ENCODE measurements at places on chromosomes 1 and 21. TPM values are rescaled to one million over a fixed set of nuclear protein-coding genes. Genes with fewer than 3 reads are reported as not detected.

- no peaks in the 10 kb centered on the region for H3K4me1 ChIP-seq
- no peak overlapping the region for H3K27ac ChIP-seq
- DNase-seq: no peak
Observed at GRCh38 chr1:206841609-206842323, 23.7 kb upstream of the IL20 start.

GRCh38 chr1:208107425-208108212 is 136.6 kb downstream of the PLXNA2 start:
- no peak overlapping the region for H3K4me3 ChIP-seq
- no peak overlapping the region for H3K27ac ChIP-seq
- H3K4me1 ChIP-seq: no peaks in the 10 kb centered on the region
- no peaks in the 10 kb centered on the region for H3K36me3 ChIP-seq

DNA sequence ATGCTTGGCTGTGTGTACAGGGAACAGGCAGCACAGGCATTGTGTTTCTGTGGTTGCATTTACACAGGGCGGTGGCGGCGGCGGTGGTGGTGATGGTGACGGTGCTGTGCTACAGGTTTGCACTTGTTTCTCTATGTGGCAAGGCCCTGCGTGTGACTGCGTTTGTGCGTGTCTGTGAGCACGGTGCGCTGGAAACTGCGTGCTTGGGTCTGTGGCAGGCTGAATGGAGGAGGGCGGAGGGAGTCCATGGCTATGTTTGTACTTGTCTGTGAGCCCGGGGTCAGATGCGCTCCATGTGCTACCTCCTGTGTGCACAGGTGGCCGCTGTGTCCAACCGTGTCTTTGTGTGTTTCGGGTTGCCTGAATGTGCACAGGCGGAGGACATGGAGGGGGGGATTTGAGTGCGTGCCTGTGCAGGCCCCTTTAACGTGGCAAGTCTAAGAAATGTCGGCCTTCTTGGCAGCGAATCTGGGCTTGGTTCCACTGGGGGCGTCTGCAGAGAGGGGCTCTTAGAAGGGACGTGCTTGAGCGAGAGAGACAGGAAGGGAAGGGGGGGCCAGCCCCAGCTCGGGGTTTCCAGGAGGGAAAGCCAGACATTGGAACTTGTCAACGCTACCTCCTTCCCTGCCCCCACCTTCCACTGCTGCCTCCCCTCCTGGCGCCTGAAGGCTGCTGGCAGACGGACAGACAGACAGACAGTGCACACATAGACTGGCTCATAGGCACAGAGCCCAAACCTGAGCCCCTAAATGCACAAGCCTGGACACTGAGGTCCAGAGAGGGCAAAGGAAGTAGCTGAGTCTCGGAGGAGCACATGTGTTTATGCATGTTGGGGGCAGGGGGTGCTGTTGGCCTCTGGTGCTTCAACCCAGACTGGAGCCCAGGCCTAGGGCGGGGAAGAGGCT is 32.7 kb upstream of the WASF2 start:
- no peak overlapping the region for H3K27ac ChIP-seq
- H3K27me3 ChIP-seq: no peaks in the 10 kb centered on the region
- H3K36me3 ChIP-seq: no peaks in the 10 kb centered on the region
- no peak overlapping the region for H3K4me3 ChIP-seq

DNA sequence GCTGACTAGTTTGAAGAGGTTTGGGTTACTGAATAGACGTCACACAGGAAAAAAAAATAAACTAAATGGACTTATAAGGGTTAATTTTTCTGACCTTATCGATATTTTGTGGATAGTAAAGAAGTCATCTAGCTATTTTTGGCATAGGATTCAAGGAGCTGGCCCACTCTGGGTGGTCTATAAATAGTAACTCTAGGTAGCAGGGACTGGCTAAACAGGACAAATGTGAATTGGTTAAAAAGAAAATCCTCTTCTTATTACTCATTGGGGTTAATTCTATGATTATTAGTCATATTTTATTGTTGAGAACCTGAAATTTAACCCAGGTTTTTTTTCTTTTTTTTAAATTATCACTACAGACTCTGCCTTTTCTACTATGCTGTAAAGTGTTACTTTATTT is 61.7 kb downstream of the ATF6 start:
- H3K4me3 ChIP-seq: no peak overlapping the region
- no peaks in the 10 kb centered on the region for H3K36me3 ChIP-seq
- H3K4me1 ChIP-seq: no peaks in the 10 kb centered on the region
- DNase-seq: no peak
- H3K27me3 ChIP-seq: no peaks in the 10 kb centered on the region
- no peak overlapping the region for H3K27ac ChIP-seq

DNA sequence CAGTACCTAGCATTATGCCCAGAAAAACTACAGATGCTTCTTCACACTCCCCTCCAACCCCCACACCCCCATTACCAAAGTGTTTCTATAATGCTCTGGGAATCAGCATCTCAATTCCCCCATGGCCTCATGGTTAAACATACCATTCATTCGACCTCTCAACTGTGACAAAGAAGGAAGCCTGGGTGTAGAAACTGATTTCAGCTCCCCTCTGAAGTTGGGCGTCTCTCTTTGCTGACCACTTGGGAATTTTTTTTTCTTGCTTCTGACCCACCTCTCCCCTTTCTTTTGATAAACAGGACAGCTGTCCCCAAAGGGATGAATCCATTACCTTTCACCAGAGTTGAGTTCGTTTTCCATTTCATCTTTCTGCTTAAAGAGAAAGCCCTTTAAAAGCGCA is 116.4 kb upstream of the HOOK1 start:
- peaks cover 1% of the 10 kb centered on the region for H3K36me3 ChIP-seq
- no peak overlapping the region for H3K27ac ChIP-seq
- peaks cover 7% of the 10 kb centered on the region for H3K4me1 ChIP-seq

- no peaks in the 10 kb centered on the region for H3K4me1 ChIP-seq
- DNase-seq: peak; percentile 80
- no peaks in the 10 kb centered on the region for H3K27me3 ChIP-seq
- H3K27ac ChIP-seq: no peak overlapping the region
- H3K4me3 ChIP-seq: peak overlapping the region; percentile 84
Observed at GRCh38 chr1:21175324-21175669, 1.4 kb downstream of the EIF4G3 start.

GRCh38 chr1:212611000-212611948 is 2.7 kb downstream of the ATF3 start:
- no peak overlapping the region for H3K27ac ChIP-seq
- no peak for DNase-seq
- H3K4me3 ChIP-seq: no peak overlapping the region
- H3K27me3 ChIP-seq: no peaks in the 10 kb centered on the region

DNA sequence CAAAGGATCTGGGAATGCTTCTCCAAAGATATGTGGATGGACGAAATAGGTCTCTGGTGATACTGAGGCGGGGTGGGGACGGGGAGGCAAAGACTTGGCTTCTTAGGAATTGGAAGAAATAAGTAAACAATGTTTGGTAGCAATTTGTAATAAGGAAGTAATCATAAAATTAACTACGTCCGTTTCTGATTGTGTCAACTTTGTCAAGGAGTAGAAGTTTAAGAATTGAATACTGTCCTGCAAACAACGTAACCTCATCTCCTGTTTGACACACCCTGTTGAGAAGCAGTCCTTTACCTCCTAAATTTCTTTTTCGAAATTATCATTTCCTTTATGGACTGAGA is 471 bp downstream of the POLR3C start:
- H3K27ac ChIP-seq: peak overlapping the region; percentile 69
- DNase-seq: no peak
- H3K27me3 ChIP-seq: no peaks in the 10 kb centered on the region
- peak overlapping the region; percentile 52 for H3K4me3 ChIP-seq
- H3K4me1 ChIP-seq: no peaks in the 10 kb centered on the region

- no peaks in the 10 kb centered on the region for H3K36me3 ChIP-seq
- H3K27me3 ChIP-seq: no peaks in the 10 kb centered on the region
- H3K4me1 ChIP-seq: peaks cover 4% of the 10 kb centered on the region
- H3K27ac ChIP-seq: peak overlapping the region; percentile 44
Observed at GRCh38 chr21:38503583-38503982, 5.3 kb upstream of the ERG start.

GRCh38 chr1:195851016-195851601 is 757.1 kb downstream of the KCNT2 start:
- H3K4me1 ChIP-seq: no peaks in the 10 kb centered on the region
- no peak overlapping the region for H3K27ac ChIP-seq
- DNase-seq: no peak
- no peaks in the 10 kb centered on the region for H3K36me3 ChIP-seq
- H3K4me3 ChIP-seq: no peak overlapping the region

DNA sequence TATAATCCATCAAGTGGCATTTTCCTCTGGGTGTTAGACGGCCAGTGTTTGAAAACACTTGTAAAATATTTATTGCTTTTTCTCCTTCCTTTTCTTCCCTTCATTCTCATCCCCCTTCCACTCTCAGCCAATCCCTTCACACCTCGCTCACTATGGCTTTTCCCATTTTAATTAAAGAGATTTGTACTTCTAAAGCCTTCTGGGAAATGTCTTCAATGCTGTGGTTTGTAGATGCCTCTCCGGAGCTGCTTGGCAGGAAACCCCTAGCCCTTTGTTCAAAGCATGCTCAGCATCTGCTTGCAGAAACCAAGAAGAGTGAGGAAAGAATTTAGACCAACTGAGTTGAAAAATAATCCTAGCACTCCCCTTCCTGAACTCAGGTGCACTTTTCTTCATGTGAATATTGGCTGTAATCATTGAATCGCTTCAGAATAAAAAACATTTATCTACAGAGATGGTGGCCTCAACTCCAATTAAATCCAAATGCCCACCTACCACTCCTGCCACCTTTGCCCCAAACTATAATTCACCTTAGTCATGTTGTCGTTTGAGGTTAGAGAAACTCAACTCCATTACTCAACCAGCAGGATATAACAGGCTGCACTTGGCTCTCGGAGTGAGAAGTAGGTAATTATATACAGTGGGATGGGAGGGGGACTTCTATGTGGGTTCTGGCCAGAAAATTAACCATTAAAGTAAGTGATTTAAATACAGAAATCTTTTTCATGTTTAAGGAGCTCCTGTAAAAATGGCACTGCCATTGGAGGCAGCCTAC is 659.4 kb upstream of the CAMK1G start:
- H3K27ac ChIP-seq: no peak overlapping the region
- DNase-seq: no peak
- no peaks in the 10 kb centered on the region for H3K36me3 ChIP-seq
- H3K27me3 ChIP-seq: no peaks in the 10 kb centered on the region
- no peaks in the 10 kb centered on the region for H3K4me1 ChIP-seq
- H3K4me3 ChIP-seq: no peak overlapping the region

- no peak overlapping the region for H3K27ac ChIP-seq
- peaks cover 1% of the 10 kb centered on the region for H3K36me3 ChIP-seq
- H3K27me3 ChIP-seq: no peaks in the 10 kb centered on the region
- H3K4me3 ChIP-seq: no peak overlapping the region
- DNase-seq: peak; percentile 17
Observed at GRCh38 chr21:41802198-41802584, 35.3 kb upstream of the RIPK4 start.

DNA sequence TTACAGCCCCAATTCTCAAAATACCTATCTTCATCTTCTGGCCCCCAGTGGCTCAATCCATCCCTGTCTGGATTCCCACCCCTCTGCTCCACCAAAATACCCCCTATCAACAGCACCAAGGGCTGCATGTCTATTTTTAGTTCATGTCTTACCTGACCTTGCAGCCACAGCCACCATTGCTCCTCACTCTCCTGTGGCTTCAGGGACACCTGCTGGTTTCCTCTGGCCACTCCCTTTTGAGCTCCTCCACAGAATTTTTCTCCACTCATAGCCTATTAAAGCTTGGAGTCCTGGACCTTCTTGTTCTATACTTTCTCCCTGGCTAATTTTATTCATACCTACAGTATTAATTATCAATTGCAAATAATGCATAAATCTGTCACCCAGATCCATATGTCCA is 125.3 kb upstream of the NGF start:
- no peaks in the 10 kb centered on the region for H3K36me3 ChIP-seq
- H3K4me1 ChIP-seq: no peaks in the 10 kb centered on the region
- H3K27me3 ChIP-seq: no peaks in the 10 kb centered on the region
- DNase-seq: no peak
- no peak overlapping the region for H3K27ac ChIP-seq

Gene FMO2
- 213 TPM for total RNA-seq

GRCh38 chr1:43004587-43005459 is 46.2 kb upstream of the SLC2A1 start:
- no peak overlapping the region for H3K4me3 ChIP-seq
- no peak overlapping the region for H3K27ac ChIP-seq
- no peaks in the 10 kb centered on the region for H3K4me1 ChIP-seq
- no peaks in the 10 kb centered on the region for H3K36me3 ChIP-seq
- H3K27me3 ChIP-seq: no peaks in the 10 kb centered on the region

Gene PTPRC
- 46.6 TPM for total RNA-seq

Gene RBM11
- total RNA-seq: 1.7 TPM

DNA sequence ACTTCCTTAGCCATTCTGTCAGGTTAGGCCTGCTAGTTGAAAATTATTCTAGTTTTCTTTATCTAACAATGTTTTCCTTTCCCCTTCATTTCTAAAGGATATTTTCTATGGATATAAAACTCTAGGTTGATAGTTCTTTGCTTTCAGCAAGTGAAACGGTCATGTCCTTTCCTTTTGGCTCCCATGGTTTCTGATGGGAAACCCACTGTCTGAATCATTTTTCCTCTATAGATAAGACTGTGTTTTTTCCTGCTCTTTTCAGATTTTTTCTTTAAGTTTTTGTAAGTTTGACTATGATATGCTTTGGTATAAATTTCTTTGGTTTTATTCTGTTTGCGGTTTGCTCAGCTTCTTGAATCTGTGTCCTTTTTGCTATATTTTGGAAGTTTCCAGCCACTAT is 800.9 kb downstream of the USP25 start:
- no peaks in the 10 kb centered on the region for H3K4me1 ChIP-seq
- no peaks in the 10 kb centered on the region for H3K27me3 ChIP-seq
- H3K27ac ChIP-seq: no peak overlapping the region
- H3K36me3 ChIP-seq: no peaks in the 10 kb centered on the region

Gene C1orf185
- not detected for total RNA-seq

Gene MOB3C
- 31.2 TPM for total RNA-seq

DNA sequence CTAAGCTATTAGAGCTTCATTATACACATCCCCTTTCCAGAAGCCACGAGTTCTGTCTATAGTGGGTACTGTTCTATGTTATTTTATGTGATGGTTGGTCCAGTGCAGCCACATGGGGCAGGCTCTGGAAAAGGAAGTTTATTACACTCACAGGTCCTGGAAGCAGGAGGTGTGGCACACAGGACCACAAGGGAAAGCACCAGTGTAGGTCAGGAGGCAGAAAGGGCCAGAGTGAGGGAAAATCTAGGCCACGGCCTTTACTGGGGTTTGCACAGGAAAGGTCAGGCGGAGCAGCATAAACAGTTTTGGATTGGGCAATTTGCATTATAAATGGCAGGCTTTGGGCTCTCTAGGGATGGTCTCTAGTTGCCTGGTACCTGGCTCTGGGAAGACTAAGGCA is 21.8 kb upstream of the CNIH3 start:
- no peaks in the 10 kb centered on the region for H3K4me1 ChIP-seq
- no peaks in the 10 kb centered on the region for H3K36me3 ChIP-seq
- H3K27me3 ChIP-seq: no peaks in the 10 kb centered on the region

Gene C1orf174
- 16.7 TPM for total RNA-seq

DNA sequence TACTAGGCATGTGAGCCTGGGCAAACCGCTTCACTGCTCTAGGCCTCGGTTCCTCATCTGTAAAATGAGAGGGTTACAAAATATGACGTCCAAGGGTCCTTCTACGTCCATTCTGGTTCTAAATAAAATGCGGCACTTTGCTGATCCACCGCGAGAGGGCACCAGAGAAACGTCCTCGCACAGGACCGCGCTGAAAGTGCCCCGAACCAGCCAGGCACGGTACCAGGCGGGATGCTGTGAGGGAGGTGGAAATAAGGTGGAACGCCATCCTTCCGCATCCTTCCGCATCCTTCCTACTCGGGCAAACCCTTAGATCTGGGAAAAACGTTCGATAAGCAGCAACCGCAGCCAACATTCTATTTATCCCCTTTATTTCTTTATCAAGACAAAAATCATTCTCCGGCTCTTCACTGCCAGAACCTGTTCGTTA is 60.3 kb upstream of the KRTAP19-8 start:
- DNase-seq: peak; percentile 88
- H3K27me3 ChIP-seq: no peaks in the 10 kb centered on the region
- no peak overlapping the region for H3K27ac ChIP-seq
- H3K4me3 ChIP-seq: no peak overlapping the region
- H3K4me1 ChIP-seq: no peaks in the 10 kb centered on the region
- no peaks in the 10 kb centered on the region for H3K36me3 ChIP-seq

Measured in aorta (tissue), 5 donors.